GM18507 (cell line): ENCODE measurements at places on chromosomes 5 and 9.

GRCh38 chr9:131701436-131701781 lies 38.5 kb downstream of the RAPGEF1 start:
- no peak for DNase-seq

- no peak for DNase-seq
These were observed 34.4 kb upstream of the GNE start for GRCh38 chr9:36292641-36293040.

DNA sequence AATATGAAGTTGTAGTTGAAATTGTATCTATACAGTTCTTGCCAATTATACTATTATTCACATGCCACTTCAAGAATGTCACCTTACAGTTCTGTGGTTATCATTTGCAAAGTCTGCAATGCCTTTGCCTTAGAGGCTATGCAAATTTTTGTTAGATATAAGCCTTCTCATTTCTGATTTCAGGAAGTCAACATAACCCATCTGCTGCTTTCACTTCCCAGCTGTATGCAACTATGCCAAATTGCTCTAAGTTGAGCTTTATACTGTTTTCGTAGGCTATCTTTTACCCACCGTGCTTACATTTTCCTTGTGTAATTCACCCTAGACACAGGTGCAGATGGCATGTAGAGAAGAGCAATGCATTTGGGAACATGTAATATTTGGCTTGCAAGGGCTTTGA lies 1083.0 kb downstream of the CDH9 start:
- DNase-seq, result no peak

DNA sequence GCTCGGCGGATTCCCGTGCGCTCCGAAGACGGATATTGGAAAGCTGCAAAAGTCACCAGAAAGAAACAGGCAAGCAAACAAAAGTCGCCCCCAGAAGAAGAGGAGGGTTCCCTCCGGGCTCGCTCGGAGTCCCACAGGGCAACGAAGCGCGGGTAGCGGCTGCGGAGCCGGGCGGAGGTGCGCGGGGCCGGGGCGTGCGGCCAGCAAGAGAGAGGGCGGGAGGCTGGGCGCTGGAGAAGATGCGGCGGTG lies at the start of gene FBN2:
Gene FBN2 (minus strand): TSS at position 246 of the 250 bp plus-strand sequence. CDS start 642 bp downstream, outside the sequence.
- no peak for DNase-seq

- DNase-seq, result no peak
These were observed 110.9 kb upstream of the ADAMTSL1 start for GRCh38 chr9:18362901-18363685.

GRCh38 chr9:125966466-125966865 lies 219.3 kb downstream of the PBX3 start:
- no peak for DNase-seq

- DNase-seq, result no peak
These were observed 28.9 kb downstream of the YIPF5 start for GRCh38 chr5:144141585-144141984.

- DNase-seq, result no peak
These were observed 95.0 kb upstream of the HAPLN1 start for GRCh38 chr5:83815661-83816060.

GRCh38 chr5:128574041-128574440 lies 36.0 kb upstream of the FBN2 start:
- no peak for DNase-seq

DNA sequence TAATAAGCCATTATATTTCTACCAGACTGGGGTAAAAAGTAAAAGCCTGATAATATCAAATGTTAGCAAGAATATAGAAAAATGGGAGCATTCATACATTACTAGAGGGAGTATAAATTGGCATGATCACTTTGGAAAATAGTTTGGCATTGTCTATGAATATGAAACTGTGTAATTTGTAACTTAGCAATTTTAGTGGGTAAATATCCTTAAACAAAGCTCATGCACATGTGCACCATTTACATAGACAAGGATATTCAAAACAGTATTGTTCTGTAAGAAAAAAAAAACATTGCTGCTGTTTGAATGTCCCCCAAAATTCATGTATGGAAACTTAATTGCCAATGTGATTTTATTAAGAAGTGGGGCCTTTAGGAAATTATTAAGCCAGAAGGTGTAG lies 166.4 kb upstream of the SLC27A6 start:
- DNase-seq, result no peak

DNA sequence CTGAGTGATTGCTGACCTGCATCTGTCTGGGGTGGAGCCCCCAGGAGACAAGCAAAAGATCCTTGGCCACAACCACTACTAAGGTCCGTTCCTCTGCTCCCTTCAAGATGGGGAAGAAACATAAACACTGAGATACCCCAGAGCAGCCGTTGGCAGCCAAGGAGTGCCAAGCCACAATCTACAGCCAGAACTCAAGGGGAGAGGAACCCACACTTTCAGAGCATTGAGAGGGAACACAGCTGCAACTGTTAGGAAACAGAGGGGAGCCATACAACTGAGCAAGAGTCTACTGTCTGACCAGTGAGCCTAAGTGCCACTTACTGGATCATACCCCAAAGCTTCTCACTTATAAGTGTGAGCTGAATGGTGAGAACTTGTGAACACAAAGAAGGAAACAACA lies 44.6 kb upstream of the ADRB2 start:
- no peak for DNase-seq

GRCh38 chr9:125529589-125530515 lies 177.2 kb downstream of the MAPKAP1 start:
- DNase-seq, result no peak

DNA sequence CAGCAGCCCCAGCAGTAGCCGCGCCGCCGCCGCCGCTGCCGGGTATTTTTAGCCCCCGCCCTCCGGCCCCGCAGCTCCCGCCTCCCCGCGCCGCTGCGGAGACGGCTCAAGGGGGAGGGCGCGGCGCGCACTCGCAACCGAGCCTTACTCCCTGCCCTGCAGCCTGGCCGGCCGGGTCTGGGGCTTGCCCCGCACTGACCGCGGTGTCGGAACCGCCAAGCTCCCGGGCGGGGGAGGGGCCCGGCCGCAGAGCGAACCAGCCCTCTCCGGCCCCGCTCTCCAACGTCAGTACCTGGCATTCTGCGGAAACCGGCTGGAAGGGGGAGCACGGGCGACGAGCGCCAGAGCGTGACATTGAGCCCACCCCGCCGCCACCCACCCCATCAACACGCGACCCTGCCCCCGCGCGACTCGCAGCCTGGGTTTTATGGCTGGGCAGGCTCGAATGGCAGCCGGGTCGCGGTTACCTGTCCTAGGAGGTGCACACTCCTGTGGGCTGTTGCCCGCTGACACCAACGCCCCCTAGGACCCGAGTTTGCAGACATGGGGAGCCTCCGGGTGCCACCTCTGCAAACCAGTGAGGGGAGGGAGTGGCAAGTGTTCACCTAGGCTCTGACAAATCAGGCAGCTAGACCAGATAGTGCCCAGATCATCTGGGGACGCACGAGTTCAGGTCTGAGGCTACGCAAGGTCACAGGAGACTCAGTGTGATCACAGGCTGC lies at the start of gene ACSL6:
Gene ACSL6 (minus strand): TSS at position 37 of the 722 bp plus-strand sequence. CDS start 105 bp downstream, outside the sequence.
- DNase-seq, result no peak

DNA sequence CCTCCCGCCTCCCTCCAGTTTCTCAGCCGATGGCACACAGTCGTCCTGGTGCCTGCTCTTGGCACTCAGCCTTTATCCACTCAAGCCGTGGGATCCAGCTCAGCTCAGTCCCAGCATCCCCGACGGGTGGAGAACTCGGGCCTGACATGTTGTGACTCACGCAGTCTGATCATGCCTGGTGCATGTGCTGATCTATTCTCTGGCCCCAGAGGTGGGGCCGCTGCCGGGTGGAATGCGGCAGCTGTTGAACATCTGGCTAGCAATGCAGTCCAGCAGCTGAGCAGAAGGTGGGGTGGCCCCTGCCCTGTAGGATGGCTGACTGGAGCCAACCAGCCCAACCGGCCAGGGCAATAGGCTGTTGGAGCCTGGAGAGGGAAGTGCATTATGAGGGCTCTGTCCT lies 1.7 kb upstream of the AIF1L start:
- DNase-seq, result no peak

DNA sequence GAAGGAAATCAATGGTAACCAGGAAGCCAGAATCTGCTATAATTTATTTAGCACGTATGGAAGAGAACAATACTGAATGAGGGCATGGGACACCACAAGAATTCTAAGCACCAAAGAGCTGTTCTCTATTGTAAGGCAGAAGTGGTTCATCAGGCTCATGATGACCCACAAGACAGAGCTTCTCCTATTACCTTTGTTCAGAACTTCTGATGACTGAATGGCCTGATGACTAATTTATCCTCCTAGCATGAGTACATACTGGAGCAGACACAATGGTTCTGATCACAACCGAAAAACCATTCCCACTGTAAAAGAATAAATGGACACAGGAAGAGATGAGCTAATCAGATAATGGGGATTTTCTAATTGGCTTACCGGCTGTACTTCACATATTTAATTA lies 329.8 kb upstream of the PDE4D start:
- DNase-seq, result no peak

DNA sequence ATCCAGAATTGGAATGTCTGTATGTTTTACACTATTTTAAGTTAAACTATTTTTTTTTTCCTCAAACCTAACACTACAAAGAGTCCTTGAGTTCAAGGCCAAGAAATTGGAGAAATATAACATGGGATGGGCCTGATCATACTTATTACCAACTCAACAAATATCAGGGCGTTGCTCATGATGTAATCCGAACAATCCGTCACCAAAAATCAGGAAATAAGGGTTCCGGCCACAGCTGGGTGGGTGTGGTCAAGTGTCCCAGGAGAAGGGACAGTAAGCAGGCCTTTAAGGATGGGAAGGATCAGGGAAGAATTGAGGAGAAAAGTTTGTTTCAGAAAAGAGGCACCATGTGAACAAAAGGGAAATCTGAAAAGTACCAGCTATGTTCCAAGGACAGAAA lies 29.8 kb downstream of the MED27 start:
- no peak for DNase-seq

- DNase-seq, result no peak
These were observed 190.1 kb downstream of the PAX5 start for GRCh38 chr9:36843964-36844363.

DNA sequence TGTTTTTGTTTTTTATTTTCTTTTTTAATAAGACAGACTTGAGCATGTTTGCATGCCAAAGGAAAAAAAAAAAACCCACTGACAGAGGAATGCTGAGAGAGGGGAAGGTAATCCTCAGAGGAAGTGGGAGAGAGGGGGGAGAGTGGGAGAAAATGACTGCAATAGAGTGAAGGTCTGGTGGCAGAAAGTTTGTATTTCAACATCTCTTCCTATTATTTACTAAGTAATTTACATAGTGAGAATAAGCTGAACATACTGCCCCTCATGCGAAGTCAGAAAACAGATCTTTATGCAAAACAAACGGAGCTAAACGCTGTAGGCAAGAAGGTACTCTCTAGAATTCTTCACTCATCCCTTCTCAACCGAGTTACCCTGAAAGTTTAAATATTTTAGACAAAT lies 45.0 kb downstream of the ELL2 start:
- no peak for DNase-seq

DNA sequence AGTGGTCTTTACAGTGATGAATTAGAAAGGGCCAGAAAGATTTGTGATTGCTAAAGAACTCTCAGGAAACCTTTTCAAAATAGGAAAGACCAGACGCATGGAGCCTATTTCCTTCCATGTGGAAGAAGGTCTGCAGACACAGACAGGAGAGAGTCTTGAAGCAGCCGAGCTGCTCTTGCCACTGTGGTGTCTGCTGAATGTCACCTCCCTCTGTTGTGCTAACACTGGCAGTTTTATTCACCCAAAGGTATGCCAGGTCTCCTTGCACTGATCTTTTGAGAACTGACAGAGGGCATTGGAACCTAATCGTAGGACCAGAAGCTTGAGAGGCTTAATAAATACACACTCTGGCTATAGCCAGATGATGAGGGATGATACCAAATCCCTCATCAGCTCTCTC lies 108.7 kb downstream of the SREK1 start:
- no peak for DNase-seq

DNA sequence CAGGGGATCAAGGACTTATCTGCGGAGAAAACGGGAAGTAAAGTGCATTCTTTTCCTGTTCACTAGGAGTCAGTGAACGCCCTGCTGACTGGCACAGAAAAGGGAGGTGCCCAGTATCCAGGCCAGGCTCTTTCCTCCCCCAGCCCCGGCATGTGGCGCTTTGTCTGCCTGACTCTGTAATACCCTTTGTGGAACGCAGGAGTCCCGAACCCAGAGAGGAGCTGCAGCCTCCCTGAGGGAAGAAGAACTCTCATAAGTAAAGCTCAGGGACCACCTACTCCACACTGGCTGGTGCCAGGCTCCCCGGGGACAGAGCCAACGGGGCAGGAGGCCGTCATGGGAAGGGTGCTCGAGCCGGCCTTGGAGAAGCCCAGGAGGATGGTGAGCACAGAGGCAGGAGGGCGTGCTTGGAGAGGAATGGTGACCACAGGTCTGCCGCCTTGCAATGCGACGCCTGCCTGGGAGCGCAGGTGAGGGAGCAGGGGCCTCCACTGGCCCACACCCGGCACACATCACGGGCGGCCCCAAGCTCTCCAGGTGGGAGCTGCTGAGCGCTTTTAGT lies 31.5 kb downstream of the VAV2 start:
- DNase-seq, result no peak

DNA sequence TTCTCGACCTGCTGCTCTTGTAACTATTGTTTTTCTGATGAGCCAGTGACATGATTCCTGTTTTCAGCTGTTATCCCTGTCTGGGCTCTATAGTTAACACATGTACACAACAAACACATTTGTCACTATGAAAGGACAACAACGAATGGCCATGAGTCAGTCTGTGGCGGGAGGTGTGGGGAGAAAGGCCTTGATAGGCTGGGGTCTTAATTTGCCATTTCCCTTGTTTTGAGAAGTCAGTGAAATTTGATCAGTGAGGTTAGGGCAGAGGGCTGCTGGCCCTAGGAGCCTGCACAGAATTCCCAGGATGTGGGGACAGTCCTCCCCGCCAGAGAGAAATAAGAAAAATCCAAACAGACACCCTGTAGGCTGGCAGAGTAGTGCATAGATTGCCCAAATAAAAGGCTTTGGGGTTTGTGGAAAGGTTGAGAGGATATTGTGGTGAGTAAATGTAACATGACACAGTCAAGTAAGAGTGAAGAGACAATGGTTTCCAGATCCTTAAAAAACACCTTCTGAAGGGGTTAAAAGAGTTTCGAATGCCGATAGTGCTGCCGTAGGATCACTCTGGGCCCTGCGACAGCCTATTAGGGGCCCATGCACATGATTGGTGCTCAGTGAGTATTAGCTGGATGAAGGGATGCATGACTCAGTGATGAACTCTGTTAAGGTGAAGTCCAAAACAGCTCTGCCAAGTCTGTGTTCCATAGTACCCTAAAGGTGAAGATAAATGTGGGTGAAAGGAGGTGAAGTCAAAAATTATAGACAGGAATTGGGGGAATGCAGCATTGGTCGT lies 110.9 kb upstream of the PRRC1 start:
- DNase-seq, result no peak

GRCh38 chr5:145931718-145932117 lies 4.7 kb upstream of the SH3RF2 start:
- DNase-seq, result no peak

DNA sequence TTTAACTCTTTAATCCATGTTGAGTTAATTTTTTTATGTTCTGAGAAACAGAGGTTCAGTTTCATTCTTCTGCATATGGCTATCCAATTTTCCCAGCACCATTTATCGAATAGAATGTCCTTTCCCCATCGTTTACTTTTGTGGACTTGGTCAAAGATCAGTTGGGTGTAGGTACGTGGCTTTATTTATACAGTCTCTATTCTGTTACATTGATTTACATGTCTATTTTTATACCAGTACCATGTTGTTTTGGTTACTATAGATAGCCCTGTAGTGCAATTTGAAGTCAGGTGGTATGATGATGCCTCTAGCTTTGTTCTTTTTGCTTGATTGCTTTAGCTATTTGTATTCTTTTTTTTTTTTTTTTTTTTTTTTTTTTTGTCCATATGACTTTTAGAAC lies 462.0 kb downstream of the HTR1A start:
- no peak for DNase-seq

GRCh38 chr5:93395971-93396379 lies 185.0 kb downstream of the NR2F1-AS1 start:
- DNase-seq, result no peak

GRCh38 chr9:121394292-121394691 lies 24.2 kb upstream of the STOM start:
- DNase-seq, result no peak
